ENCODE measurements at places on chromosomes 7 and 10. TPM values are rescaled to one million over a fixed set of nuclear protein-coding genes. Genes with fewer than 3 reads are reported as not detected.

SORBS1 gene
- 1.5 TPM for total RNA-seq

ZNF722 gene
- not detected for total RNA-seq

CALN1 gene
- total RNA-seq = not detected

MUC12 gene
- 0.92 TPM for total RNA-seq

CALML3 gene
- total RNA-seq = under 0.01 TPM

FGL2 gene
- 58.2 TPM for total RNA-seq
